ENCODE measurements at places on chromosomes 11 and 22. TPM values are rescaled to one million over a fixed set of nuclear protein-coding genes. Genes with fewer than 3 reads are reported as not detected.

DNA sequence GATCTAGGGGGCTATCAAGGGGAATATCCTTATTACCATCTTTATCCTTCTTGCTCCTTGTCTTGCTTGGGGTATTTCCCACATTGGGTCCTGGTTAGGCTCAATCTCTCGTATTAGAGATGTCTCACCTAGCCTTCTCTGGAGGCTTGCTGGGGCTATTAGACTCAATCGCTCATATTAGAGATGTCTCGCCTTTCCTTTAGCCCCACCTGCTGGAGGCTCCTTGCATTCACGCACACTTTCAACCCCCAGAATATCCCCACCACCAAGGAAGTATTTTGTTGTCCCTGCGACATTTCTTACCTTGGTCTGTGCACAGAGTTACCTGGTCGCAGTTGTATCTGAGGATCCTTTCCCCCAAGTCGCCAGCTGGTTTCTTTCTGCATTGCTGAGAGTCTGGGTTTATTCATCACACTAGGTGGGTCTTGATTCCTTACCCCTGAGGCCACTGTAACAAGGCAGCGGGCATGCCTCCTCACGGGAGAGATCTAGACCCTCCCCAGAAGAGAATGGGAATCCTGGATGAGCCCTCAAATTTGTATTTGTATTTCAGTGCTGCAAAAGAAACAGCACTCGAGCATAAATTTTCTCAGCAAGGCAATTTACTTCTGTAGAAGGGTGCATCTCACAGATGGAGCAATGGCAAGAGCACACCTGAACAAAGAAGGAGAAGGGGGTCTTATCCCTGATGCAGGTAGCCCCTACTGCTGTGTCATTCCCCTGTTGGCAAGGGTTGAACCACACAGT lies 15.9 kb upstream of the HYLS1 start:
- DNase-seq = no peak

GRCh38 chr11:95516786-95517185 lies 272.8 kb downstream of the FAM76B start:
- DNase-seq = no peak

- peak; percentile 33 for DNase-seq
Measured at GRCh38 chr11:15720460-15720859, 605.7 kb downstream of the INSC start.

GRCh38 chr11:100759106-100759505 lies 72.0 kb downstream of the ARHGAP42 start:
- no peak for DNase-seq

DNA sequence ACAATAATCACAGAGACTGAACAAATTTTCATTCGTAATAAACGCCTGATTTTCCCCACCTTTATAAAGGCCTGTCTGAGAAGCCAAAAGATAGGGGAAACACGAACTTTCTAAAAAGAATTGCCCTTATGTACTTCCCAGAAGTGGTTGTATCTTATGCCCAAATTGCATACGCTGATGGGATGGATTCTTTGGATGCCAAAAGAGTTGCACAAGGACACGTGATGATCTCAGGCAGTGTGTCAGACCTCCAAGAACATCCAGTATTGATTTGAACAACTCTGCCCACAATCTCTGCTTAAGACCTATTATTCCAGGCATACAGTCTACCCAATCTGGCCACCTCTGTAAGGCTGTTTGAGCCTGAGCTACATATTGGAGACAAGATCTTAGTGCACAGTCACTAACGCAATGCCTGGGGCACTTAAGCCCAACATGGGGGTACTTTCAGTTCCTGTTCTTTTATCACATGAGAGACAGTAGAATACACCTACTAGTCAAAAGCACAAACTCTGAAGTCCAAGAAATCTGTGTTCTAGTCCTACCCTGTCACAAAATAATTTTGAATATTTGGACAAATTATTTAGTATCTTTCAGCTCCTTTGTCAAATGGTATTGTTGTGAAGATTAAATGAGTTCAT lies 38.9 kb downstream of the OR10A6 start:
- no peak for DNase-seq

- no peak for DNase-seq
Measured at GRCh38 chr11:134756811-134757540, 344.9 kb upstream of the B3GAT1 start.

GRCh38 chr11:56474729-56475235 lies 1.6 kb upstream of the OR5M3 start:
- no peak for DNase-seq

DNA sequence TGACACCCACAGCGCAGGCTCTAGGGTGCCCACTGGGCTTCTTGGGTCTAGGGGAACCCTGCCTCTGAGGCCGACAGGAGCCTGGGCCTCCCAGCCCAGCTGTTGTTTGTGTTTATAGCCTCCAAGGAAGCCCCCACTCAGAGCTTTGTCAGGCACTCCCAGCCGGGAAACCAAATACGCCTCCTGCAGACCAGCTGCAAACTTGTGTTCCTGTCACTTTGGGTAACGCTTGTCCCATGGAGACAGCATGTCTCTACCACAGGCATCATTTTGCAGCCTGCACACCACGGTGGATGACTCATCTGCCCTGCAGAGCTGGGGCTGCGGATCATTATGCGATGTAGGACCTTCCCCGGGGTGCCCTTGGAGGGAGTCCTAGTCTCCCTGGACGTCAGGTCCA lies 40.6 kb upstream of the CRYBB3 start:
- peak; percentile 13 for DNase-seq

- DNase-seq = no peak
Measured at GRCh38 chr11:128210148-128210940, 377.0 kb downstream of the ETS1 start.

GRCh38 chr11:35812828-35813227 lies 131.0 kb upstream of the LDLRAD3 start:
- no peak for DNase-seq

GRCh38 chr11:73345481-73346160 lies 30.6 kb upstream of the RELT start:
- no peak for DNase-seq

GRCh38 chr11:119518746-119519730 lies 96.1 kb upstream of the THY1 start:
- DNase-seq = peak; percentile 40

DNA sequence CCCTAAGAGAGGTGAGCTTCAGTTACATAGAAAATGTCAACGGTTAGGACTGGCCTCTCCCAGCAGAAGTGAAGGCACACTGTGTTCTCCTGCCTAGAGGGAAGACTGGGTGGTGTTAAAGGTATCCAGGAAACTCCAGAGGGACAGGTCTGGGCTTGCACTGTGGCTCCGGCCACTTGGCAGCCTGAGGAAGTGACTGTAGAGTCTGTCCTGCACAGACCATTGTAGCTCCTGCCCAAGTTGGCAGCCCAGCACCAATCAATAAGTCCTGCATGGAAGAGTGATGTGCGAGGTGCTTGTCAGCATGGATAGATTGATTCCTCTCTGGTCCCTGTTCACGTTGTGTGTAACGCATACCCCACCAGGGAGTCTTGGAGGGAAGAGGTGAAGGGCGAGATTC lies 284.8 kb downstream of the TENM4 start:
- DNase-seq = no peak

DNA sequence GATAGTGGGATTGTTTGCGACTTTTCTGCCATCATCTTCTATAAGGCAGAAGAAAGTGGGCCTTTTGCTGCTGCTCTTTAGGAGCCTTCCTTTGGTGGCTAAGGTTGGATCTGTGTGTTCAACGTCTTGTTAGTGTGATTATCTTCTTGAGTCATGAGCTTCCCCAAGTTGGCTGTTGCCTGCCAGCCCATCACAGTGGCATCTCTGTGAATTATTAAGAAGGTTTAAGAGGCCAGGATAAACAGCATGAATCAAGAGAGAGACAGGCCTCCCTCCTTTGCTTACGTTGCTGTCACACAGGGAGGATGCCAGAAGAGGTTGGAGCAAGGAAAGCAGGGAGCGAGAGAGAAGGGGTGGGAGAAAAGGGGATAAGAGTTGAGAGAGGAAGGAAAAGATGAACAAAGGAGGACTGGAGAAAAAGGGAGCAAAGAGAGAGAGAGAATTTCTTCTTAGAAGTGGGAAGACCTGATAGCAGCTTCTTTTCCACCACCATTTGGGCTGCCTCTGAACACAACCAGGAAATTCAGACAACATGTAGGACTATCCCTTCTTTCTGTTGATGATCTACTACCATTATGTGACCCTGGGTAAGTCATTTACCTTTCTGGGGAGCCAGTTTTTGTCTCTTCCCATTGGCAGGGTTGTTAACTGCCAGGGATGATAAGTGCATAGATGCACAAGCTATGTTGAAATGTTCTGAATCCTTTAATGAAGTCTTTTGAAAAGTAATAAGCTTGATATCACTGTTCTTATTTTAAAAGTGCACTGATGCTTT lies 126.5 kb downstream of the NAV2 start:
- DNase-seq = no peak

DNA sequence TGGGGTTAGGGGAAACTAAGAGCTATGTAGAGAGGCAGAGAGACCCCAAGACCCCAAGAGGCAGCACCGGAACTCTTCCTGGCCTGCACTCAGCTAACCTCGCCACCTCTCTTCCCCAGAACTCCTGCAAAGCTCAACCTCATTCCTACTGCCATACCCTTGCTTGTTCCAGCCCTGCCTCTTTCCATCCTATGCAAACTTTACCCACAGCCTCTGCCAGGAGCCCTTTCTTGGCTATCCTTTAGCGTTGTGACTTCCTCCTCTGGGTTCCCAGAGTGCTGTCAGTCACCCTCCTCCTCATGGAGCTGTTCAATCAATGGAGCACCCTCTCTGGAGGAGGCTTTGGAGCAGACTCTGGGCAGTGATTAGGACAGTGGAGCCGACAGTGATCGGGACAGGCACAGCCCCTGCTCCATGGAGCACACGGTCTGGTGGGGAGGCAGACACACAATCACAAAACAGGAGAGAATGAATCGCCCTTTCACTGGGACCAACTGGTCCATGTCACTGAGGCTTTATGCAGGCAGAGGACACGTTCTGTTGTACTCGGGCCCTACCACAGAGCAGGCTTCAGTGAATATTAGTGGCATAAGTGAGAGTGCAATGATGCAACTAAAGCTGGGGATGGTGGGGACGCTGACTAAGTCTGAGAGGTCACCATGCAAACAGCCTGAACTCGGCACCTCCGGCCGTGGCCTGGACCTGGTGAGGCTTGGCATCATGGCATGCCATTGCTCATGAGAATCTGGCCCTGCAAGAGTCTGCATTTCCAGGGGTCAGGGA lies 24.6 kb upstream of the P2RY2 start:
- DNase-seq = no peak

GRCh38 chr11:60767388-60767811 lies 10.7 kb downstream of the MS4A15 start:
- no peak for DNase-seq

DNA sequence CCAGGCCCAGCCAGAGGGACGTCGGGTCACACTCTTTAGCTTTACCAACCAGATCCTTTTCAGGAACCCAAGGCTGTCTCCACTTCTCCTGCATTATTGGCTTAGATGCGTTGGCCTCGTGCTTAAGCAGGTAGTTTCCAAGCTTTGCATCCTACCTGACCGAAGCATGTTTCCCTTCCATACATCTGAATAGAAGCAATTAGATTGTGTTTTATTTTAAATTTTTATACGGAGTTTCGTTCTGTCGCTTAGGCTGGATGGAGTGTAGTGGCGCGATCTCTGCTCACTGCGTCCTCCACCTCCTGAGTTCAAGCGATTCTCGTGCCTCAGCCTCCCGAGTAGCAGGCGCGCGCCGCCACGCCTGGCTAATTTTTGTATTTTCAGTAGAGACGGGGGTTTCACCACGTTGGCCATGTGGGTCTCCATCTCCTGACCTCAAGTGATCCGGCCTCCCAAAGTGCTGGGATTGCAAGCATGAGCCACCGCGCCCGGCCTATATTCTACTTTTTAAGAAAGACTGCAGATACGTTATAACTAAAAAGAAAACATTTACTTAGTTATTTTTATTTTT lies 677 bp downstream of the DYNC2H1 start:
- peak; percentile 6 for DNase-seq

DNA sequence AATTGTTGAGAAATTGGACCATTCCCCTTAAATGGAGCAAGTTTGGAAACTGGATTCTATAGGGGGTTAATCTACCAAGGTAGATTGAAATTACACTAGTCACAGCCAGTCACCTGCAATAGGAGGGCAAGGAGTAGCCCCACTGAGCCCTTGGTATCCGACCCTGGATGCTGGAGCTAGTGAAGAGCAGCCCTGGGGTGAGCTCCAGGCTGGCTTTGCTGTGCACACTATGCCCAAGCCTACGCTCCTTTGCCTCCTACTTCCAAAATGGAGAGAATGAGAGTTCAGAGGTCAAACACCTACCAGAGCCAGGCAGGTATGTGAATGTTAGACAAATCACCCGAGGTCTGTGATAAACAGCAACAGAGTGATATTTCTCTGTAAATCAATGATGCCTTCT lies 23.7 kb downstream of the SNU13 start:
- no peak for DNase-seq

Gene TMEM151A
- polyA plus RNA-seq = not detected

Gene MCHR1
- 0.21 TPM for polyA plus RNA-seq

Gene RASSF7
- 3.7 TPM for polyA plus RNA-seq

Gene TUG1
- polyA plus RNA-seq = 104 TPM

Gene DDI1
- polyA plus RNA-seq = not detected

Gene UVRAG
- 9.7 TPM for polyA plus RNA-seq

Gene SLC17A6
- not detected for polyA plus RNA-seq

Gene CELSR1
- 7.6 TPM for polyA plus RNA-seq

Gene SPON1
- polyA plus RNA-seq = 29.3 TPM

Gene FAM89B
- 52.5 TPM for polyA plus RNA-seq

Measured in hindlimb muscle (tissue), 1 donor.